ENCODE measurements at places on chromosomes 16 and 17.

DNA sequence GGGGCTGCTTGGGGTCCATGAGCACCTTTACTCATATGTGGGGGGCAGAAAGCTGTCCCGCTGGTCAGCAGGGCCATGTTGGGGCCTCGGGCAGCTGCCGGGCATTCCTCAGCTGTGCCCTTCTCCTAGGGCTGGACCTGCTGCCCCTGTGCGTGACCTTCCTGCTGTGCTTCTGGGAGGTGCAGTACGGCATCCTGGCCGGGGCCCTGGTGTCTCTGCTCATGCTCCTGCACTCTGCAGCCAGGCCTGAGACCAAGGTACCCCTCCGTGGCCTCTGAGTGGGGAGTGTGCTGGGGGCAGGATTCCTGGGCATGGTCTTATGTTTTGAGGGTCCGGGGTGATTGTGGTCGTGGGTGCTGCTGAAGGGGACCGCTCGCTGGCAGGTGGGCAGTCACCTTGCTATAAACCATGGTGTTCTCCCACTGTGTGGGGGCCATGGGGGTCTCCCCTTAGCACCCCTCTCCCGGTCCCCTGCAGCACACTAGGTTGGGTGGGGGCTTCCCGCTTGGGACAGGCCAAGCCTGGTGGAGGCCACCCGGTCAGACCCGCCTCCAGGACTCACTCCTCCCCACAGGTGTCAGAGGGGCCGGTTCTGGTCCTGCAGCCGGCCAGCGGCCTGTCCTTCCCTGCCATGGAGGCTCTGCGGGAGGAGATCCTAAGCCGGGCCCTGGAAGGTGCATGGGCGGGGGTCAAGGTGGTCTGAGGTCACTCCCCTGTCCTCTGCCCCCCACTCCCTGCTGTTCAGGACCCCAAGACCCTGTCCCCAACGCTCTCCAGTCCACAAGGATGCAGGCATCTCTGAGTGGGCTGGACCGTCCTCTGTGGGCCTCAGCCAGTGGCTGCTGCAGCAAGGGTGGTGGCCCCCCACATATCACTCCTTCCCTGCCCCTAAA lies 12.4 kb upstream of the RNF213 start:
- no peak for DNase-seq

DNA sequence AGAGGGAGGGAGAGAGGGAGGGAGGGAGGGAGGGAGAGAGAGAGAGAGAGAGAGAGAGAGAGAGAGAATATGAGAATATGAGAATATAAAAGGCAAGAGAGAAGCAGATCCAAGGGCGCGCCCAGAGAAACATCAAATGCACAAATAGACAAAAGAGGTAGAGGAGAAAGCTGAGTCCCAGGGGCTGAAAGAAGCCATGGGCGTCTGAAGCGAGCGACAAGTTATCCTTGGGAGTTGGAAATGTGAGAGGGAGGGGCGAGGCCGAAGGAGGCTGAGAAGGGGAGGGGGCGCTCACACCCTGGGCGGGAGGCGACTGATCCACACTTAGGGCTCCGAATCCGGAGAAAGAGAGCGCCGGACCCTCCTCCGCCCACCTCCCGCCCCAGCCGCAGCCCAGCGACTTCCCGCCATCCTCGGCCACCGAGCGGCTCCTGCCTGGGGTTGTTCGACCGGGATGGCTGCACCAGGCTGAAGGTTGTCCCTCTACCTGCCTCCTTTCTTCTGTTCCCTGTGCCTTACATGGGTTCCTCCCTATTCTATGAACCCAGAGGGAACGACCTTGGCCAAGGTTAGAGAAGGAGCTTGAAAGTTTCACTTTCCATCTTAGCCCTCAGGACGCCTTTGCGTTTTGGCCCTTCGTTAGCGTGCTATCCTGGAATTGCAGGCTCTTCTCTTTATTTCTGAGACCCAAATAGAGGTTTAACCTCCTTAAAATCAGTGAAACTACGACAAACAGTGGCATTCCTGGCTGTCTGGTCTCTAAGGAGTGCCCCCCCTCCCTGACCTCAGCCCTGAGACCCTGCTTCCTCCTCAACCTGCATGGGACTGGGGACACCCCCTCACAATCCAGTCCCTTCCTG lies 21.2 kb upstream of the HOXB9 start:
- peak; percentile 30 for DNase-seq

DNA sequence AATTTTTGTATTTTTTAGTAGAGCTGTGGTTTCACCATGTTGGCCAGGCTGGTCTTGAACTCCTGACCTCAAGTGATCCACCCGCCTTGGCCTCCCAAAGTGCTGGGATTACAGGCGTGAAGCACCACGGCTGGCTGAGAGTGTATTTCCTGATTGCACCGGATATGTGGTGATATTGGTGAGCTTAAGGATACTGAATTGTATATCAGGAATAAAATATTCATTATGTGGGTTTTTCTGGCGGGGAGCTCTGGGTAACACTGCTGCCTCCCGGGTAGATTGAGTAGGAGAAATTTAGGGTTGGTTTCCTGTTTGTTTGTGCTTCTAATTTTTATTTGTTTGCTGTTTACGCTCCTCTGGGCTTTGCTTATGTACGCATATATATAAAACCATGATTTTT lies 7.7 kb upstream of the TMEM98 start:
- no peak for DNase-seq

DNA sequence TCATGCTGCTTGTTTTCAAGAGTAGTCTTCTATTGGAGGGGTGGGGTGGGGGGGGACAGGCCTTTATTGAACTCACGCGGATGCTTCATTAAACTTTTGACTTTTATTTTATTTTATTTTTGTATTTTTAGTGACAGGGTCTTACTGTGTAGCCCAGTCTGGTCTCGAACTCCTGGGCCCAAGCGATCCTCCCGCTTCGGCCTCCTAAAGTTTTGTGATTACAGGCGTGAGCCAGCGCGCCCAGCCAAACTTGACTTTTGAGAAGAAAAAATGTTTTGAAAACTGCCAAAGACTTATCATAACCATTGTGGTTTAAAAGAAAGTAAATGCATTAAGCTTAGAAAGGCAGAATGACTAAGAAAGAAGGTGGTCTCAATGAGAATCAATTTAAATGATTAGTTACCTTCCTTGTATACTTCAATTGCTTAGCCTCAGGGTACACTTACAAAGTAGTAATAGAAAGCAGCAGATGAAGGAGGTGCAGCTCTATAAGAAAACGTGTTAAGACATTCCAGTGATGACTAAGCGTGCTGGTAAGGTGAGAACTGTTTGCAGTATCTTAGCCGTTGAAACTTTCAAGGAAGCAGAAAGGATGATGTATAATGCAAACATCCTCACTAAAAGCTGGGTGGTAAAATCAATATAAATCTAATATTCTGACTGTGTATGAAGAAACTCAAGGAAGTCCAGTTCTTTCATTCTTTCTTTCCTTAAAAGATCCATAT lies 1.2 kb downstream of the AP2B1 start:
- peak; percentile 74 for DNase-seq

DNA sequence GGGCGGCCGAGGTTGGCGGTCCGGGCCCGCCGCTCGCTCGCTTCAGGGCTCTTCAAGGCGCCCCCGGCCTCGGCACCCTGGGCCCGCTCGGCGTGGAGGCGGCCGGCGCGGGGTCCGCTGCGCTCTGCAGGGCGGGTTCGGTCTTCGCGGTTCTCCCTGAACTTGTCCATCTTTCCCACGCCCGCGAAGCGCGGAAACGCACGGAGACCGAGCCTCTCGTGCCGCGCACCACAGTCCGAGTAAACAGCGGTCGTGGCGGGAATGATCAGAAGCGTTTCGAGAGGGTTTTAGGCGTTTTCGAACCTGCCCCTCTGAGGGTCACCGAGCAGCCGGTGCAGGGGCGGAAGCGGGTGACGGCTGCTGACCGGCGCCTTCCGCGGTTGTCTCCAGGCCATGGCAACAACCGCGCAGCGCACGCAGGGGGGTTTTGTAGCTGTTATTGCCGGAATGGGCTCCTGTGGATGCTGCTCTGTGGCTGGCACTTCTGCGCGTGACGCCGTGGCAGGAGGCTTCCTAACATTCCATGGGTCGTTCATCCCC lies 414 bp downstream of the NARF start:
- DNase-seq = peak; percentile 29

- DNase-seq = no peak
Measured at GRCh38 chr17:45036691-45037090, 14.7 kb downstream of the DCAKD start.

GRCh38 chr17:58326609-58327362 lies 1.8 kb downstream of the TSPOAP1 start:
- DNase-seq = no peak

- no peak for DNase-seq
Measured at GRCh38 chr16:52549011-52549692, 2.2 kb upstream of the TOX3 start.

- no peak for DNase-seq
Measured at GRCh38 chr16:78584991-78585390, 485.5 kb downstream of the WWOX start.

GRCh38 chr16:55506083-55506482 lies 2.8 kb upstream of the LPCAT2 start:
- DNase-seq = no peak

GRCh38 chr17:59825533-59826322 lies 67.0 kb downstream of the TUBD1 start:
- peak; percentile 96 for DNase-seq

DNA sequence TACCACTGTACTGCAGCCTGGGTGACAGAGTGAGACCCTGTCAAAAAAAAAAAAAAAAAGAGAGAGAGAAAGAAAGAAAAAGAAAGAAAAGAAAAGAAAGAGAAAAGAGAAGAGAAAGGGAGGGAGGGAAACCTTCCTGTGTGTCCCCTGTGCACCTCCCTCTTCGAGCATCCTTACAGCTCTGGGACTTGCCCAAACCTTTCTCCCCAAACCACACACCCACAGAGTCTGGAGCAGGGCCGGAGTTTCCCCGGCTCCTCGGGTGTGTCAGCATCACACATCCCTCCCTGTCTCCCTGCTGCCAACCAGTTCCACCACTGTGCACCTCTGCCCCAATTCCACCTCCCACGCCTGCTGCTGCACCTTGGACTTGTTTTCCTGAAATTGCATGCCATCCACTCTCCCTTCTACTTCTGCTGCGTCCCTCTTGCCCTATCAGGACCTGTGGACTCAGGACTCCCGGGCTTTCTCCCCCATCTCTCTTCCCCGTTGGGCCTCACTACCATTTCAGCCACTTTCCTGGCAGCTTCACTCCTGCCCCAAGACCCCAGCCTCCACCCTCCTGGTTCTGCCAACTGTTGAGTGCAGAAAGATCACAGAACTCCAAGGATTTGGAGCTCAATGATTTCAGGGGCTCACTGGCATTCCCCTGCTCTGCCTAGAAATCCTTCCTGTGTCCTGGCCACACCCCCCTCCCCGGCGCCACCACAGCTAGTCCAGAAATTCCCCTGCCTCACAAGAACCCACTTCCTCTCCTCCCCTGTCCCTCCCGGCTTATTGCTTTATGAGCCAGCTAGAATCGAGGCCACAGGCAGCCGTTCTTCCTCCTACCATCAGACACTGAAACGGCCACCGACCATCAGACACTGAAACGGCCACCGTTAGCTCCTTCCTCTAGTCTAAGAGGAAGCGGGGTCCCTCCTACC lies 3.7 kb upstream of the CDK3 start:
- DNase-seq = peak; percentile 44

GRCh38 chr16:68022278-68022727 lies 729 bp downstream of the DDX28 start:
- no peak for DNase-seq

DNA sequence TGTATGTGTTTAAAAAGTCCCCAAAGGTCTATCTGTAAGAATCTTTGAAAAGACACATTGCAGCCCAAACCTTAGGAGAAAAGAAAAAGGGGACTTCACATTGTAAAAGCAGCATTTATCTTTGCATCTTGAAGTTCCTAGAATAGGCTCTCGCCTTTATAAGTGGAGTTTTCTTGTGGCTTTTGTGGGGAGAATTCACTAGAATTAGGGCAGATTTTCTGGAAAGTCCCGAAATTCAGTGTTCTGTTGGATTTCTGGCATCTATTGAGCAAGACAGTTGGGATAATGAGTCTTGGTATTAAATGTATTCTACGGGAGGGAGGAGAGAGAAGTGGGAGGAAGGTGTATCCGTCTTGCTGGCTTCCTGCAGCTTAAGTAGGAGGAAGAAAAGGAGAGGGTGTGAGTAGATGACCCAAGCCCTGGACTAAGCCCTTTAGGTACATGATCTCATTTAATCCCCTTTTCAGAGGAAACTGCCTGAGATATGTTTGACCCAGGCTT lies 62.6 kb downstream of the PRKCA start:
- peak; percentile 24 for DNase-seq

DNA sequence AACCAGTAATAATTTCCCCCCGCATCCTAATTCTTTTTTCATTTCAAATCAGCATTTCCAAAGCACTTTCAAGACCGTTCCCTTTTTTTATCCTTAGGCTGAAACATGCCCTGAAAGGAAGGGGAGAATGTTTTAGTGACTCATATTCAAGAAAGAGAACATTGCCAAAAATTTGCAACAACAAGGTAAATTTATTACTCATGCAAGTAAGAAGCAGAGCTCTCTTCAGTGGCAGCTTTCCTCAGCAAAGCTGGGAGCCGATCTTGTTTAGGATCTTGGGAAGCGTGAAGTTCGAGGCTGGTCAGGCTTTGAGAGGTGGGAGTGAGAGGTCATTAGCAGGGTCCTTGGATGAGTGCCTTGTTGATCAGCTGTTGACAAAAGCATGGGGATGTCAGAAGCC lies 129.5 kb downstream of the PRKCA start:
- DNase-seq = peak; percentile 87

GRCh38 chr16:77470851-77471250 lies 36.0 kb upstream of the ADAMTS18 start:
- DNase-seq = no peak

GRCh38 chr17:47624727-47625068 lies 25.0 kb upstream of the KPNB1 start:
- no peak for DNase-seq

GRCh38 chr17:62884781-62885180 lies 76.7 kb upstream of the MARCHF10 start:
- no peak for DNase-seq

- DNase-seq = no peak
Measured at GRCh38 chr16:69469807-69470561, 45.6 kb downstream of the CYB5B start.

GRCh38 chr16:88323041-88323440 lies 59.7 kb upstream of the ZNF469 start:
- DNase-seq = no peak

GRCh38 chr17:8823279-8823678 lies 24.1 kb upstream of the MFSD6L start:
- no peak for DNase-seq

- no peak for DNase-seq
Measured at GRCh38 chr16:66952430-66953110, 8.5 kb upstream of the CES3 start.

DNA sequence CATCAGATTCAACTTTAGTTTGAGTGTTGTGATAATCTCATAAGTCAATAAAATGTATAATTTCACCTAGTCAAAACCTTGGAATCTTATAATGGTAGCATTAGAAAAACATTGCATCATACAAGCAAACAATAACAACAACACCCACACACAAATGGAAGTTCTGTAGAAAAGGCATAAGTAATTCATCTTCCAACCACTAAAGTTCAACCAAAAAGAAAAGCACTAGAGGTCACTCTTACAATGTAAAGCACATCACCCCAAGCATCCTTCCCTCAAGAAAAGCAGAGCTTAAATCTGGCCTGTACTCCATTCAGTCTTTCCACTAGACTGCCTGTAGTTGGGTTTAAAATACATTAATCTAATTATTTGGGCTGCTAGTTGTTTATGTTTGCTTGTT lies 1.8 kb downstream of the CNTNAP4 start:
- peak; percentile 5 for DNase-seq

- no peak for DNase-seq
Measured at GRCh38 chr17:28370744-28371103, 617 bp upstream of the VTN start.
